ENCODE measurements at places on chromosomes 11 and 22.
A peak's percentile ranks its signal among the peaks of the same experiment; 100 is the strongest.

- peak; percentile 89 for DNase-seq
These were observed at the start of gene DTX4 for GRCh38 chr11:59171508-59172322. Gene DTX4, plus strand, starts transcription at chr11:59172132. Its CDS starts 464 bp downstream, at chr11:59172596.

DNA sequence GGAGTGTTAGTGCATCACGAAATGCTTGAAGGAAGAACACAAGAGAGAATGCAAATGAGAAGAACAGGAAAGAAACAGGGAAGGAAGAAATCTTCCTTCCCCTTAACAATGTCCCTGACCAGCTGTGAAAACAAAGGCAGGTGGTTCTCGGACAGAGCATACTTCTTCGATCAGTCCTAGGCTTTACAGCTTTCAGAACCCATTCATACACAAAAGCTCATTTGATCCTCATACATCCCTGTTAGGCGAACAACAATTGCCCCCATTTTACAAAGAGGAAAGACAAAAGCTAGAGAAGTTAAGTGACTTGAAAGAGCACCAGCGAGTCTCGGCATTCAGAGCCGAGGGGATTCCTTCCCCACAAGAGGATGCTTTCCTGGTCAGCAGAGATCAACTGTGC is 57.2 kb upstream of the LRRC55 start:
- no peak for DNase-seq

DNA sequence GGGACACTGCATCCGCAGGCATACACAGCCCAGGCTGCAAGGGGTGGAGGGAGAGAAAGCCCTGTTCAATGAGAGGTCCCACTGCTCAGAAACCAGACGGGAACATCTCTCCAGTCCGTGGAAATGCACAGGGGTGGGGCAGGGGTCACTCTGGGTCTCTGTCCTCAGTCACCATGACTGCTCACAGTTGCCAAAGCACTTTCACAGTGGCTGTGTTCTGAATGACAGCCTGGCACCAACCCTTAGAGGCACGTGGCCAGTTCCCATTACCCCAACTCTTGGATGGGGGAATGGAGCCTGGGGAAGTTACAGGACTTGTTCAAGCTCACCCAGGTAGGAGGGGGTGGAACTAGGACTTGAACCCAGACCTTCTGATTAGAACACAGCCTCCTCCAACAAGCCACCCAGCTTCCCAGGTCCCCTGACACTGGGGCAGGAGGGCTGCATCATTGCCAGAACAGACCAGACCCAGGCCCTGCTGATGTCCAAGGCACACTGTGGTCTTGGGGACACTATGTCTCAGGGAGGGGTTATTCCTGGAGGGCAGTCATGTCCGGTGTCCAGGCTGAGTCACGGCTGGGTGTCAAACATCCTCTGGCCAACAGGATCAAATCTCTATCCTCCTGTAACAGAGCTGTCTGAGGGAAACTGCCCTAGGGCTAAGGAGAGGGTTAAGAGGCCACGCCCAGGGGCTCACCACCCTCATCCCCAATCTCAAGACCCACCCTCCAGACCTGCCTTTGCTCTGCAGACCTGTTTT is 8.2 kb downstream of the ZNF70 start:
- no peak for DNase-seq

GRCh38 chr11:119701591-119702549 is 27.1 kb downstream of the NECTIN1 start:
- DNase-seq = no peak

- DNase-seq = no peak
These were observed 28.9 kb downstream of the CLMP start for GRCh38 chr11:123166071-123166559.
